Renal cortical epithelial cell (primary cell): ENCODE measurements at places on chromosomes 1 and 21.
A peak's percentile ranks its signal among the peaks of the same experiment; 100 is the strongest.

- no peak for DNase-seq
Observed at GRCh38 chr21:28738882-28739281, 253.8 kb downstream of the LTN1 start.

GRCh38 chr1:72064196-72065075, 217.9 kb downstream of the NEGR1 start:
- no peak for DNase-seq

- peak; percentile 84 for DNase-seq
Observed at GRCh38 chr1:78649628-78650027, at the start of gene IFI44. Gene IFI44 (plus strand): TSS chr1:78649831. CDS start chr1:78650196, 365 bp downstream.

DNA sequence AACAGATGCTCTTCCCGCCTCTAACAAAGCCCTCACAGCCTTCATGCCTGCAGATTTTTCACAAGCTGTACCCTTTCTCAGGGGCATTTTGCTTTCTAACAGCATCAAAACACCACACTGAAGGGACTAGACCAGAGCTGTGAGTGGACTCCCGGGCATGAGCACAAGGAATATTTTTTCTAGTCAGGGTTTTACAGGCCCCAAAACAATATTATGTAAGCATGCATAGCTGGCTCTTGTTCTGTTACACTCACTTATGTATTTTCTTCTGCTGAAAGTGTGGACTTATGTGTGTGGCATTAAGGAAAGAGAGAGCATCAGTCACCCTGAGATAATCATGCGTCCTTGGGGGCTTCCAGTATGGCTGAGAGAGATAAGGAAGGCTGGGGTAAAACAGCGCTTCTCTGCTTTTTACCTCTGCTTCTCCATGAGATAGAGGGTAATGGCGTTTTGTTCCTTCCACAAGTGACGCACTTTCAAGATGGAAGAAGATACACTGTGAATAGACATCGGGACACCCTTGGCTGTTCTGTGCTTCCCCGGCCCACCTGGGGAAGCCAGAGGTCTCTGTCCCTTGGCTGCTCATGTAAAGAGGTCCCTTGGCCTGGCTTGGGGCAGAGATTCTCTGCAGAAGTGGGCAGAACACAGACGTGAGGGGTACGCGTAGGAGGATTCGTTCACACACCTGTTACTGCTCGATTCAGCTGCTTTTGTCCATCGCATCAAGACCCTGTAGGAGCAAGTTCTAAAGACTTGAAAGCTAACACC, 266.7 kb upstream of the RAB4A start:
- DNase-seq: no peak

DNA sequence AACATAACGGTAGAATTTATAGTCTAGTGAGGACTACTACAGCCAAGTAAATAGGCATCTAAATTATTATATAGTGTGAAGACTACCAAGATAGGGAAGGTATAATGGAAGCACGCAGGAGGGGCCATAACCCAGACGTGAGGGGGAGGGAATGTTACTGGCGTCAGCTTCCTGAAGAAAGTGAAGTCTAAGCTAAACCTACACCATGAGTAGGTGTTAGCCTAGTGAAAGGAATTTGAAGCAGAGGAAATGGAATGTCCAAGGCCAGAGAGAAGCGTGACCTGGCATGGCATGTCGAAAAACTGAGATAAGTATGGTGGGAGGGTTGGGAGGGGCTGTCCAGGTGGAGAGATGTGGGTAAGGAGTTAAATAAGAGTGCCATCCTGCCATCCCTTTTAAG, 140.5 kb downstream of the SLC44A5 start:
- DNase-seq: peak; percentile 15

GRCh38 chr1:236181059-236181458, 38.7 kb downstream of the GPR137B start:
- no peak for DNase-seq

GRCh38 chr21:26945916-26946675, 20.8 kb downstream of the ADAMTS5 start:
- no peak for DNase-seq

GRCh38 chr1:56077206-56077605, 502.2 kb downstream of the PLPP3 start:
- DNase-seq: no peak

DNA sequence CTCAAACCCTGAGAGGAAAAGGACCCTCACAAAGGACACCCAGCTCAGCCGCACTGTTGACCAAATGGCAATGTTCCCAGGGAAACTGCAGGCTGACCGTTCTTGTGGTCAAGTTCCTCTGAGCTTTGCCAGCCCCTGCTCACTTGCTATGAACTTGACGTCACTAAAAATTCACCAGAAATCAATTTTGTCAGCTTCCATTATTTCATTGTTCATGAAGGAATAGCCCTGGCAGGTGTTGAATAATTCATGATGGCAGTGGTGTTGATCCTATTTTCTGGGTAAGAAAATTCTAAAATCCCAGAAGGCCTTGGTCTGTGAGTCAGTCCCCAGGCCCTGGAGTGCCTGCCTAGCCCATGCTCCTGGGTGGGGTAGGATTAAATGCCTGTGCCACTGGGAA, 318.9 kb downstream of the ZNF326 start:
- DNase-seq: no peak

GRCh38 chr1:64051796-64052195, 151.6 kb upstream of the UBE2U start:
- DNase-seq: peak; percentile 81

- no peak for DNase-seq
Observed at GRCh38 chr1:210536254-210536961, 207.7 kb downstream of the HHAT start.

DNA sequence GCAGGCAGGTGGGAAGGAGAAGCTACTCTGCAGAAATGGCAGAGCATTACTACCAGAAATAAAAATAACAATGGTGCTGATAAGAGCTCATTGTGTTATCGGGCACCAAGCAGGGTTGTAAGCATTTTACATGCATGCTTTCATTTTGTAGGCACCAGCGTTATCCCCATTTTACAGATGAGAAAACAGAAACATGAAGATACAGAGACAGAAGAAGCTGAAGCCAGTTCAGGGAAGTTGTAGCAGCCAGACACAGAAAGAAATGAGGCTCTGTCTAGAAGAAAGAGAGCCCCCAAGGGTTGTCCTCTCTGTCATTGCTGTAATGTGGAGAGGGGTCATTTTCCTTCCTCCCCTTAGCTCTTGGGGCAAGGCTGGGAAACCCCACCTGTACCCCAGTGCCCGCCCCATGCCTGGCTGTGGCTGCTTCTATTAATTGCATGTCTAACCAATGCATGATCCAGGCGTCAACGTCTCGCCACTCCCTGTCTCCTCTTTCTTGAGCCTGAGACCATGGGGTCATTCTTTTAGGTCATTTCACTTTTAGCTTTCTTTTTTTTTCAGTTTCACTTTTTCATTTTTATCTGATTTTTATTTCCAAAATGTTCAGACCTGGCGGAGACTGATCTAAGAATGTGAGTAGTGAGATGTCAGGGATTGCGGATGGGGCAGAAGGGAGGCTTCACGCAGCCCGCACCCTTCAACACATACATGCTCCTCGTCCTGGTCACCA, 6.8 kb downstream of the OLIG1 start:
- no peak for DNase-seq

DNA sequence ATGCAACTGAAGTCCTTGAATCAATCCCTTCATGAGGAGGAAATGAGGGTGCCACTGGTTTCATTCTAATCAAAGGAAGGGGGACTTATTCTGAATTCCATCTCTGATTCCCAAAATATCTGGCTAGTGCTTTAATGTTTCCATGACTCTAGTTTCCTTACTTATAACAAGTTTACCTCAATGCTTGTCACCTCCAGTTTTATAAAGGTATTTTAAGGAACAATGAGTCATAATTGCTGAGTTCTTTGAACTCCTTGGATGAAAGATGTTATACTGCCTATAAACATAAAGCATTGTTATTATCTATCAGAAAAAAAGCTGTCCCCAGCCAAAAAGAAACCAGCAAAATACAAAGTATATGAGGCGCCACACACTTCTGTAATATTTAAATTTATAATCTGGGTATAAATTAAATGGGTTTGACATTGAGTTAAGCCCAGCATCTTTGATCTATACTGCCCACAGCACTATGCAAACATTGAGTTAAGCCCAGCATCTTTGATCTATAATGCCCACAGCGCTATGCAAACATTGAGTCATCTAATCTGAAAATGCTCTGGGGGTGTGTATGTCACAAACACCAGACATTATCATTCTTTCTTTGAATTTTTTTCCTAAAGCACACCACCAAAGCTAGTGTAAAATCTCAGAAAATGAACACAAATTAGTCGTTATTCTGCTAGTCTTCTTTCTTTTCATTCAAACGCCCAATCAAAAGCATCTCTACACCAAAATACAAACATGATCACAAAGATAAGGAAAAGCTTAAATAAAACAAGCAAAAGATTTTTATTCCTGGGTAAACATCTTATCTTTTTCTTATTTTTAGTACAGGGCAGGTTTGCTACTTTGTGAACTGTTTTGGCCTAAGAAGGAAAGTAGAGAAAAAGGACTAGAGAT, 11.5 kb upstream of the CXADR start:
- DNase-seq: peak; percentile 38

- DNase-seq: no peak
Observed at GRCh38 chr1:231124746-231125145, 37.1 kb upstream of the TRIM67 start.

DNA sequence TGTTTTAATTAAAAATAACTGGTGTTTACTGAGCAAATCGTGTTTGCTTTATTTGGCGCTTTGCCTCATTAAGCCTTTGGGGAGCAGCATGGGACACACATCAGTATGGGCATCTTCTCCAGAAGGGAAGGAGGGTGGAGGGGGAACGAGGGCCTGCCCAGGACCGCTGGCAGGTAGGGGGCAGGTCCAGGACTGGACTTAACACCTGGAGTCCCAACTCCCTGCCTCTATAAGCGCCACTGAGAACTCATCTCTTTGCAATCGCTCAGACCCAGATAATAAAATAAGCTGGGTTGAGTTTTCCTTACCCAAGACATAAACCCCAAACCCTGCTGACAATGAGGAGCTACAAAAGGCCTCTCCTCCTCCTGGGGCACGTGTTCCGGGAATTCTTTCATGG, 15.1 kb downstream of the ABCG1 start:
- DNase-seq: no peak

GRCh38 chr1:150484861-150485260, 2.4 kb upstream of the TARS2 start:
- peak; percentile 41 for DNase-seq

DNA sequence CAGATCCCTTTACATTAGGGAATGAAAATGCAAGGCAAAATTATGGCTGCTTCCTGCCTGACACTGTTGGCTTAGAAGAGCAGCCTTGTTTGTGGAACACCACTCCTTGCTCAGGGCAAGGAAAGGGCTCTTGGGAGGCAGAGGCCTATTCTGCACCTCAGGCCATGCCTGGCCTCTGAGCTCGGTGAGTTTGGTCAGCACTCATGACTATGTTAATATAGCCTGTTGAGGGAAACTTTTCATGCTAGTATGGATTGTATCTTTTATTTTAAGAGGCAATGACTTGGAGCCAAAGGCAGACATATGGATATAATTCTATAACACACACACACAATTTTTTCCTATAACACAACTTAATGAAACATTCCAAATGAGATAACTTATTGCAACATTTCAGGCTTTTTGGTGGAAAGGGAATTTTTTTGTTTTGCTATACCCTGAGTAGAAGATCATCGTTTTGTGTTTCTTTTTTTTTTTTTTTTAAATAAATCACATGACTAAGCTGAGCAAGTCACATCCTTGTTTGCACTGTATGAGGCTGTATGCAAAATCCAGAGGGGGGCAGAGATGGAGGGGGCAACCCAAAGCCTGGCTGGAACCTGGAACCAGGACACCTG, 5.6 kb upstream of the YRDC start:
- DNase-seq: no peak

DNA sequence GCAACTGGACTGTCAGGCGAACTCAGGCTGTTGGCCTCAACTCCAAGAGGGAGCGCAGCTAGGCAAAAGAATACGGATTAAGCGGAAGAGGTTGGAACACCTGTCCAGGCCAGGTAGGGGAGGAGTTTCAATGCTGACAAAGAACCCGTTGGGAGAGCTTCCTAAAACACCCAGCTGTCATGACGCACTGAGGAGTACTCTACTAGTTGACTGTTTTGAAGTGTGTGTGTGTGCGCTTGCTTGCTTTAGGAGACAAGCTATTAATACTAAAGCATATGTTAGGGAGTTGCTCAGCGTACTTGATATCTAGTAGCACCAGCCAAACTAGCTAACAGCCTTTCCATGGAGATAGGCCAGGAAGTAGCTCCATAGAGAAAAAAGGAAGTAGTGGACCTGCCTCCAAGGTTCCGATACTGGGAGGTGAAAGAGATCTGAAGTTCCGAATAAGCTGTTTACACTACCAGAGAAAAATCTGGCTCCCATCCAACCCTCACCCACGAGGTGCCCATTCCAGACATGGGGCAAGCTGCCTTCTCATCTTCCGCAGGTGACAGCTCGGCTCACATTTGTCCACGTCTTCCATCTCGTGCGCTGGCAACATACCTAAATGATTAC, 974 bp upstream of the FNBP1L start:
- DNase-seq: peak; percentile 41

DNA sequence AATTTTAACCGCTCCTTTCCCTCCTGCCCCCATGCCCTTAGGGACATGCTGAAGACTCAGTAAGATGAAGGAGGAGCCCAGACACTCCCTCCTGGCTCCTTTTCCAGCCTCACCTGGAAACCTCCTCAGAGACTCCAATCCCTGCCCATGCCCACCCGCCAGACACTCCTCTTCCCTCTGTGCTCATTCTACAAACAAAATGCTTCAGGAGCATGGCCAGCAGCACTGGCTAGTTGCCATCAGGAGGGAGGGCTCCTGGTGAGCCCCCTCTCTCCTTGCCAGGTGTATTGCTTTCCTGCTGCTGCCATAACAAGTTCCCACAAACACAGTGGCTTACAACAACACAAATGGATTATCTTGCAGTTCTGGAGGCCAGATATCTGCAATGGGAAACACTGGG, 126.1 kb downstream of the PSMG1 start:
- DNase-seq: no peak

DNA sequence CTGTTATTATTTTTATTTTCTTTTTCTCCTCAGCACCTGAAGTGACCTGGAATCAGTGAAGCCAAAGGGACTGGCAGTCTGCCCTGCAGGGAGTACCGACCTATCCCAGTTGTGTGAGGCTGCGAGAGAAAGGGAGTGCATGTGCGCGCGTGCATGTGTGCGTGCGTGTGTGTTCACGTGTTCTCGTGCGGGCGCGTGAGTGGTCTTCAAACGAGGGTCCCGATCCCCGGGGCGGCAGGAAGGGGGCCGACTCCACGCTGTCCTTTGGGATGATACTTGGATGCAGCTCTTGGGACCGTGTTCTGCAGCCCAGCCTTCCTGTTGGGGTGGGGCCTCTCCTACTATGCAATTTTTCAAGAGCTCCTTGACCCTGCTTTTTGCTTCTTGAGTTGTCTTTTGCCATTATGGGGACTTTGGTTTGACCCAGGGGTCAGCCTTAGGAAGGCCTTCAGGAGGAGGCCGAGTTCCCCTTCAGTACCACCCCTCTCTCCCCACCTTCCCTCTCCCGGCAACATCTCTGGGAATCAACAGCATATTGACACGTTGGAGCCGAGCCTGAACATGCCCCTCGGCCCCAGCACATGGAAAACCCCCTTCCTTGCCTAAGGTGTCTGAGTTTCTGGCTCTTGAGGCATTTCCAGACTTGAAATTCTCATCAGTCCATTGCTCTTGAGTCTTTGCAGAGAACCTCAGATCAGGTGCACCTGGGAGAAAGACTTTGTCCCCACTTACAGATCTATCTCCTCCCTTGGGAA, 123.3 kb downstream of the PRDM2 start:
- no peak for DNase-seq

GRCh38 chr1:234559152-234559901, 50.7 kb downstream of the IRF2BP2 start:
- DNase-seq: no peak
